CD8-positive, alpha-beta memory T cell (primary cell): ENCODE measurements at places on chromosomes 12 and 14.

- DNase-seq, result no peak
Observed at GRCh38 chr14:99195602-99196309, 76.2 kb downstream of the BCL11B start.

DNA sequence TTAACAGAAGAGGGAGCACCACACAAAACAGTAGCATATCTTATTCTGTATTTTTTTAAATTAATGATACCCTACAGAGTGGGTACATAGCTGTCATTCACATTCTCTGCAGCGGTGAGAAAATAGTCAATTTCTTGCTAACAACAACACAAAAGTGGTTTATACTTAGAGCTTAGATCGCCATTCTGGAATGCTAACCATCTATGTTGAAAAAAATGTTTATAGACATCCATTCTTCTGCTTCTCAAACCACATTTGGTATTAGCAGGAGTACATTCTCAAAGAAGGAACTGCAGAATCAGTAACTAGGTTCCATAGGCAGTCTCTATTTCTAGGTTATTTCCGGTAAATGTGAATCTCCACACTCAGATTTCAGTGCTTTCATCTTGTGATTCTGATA lies 185.9 kb downstream of the PPFIA2 start:
- no peak for DNase-seq

DNA sequence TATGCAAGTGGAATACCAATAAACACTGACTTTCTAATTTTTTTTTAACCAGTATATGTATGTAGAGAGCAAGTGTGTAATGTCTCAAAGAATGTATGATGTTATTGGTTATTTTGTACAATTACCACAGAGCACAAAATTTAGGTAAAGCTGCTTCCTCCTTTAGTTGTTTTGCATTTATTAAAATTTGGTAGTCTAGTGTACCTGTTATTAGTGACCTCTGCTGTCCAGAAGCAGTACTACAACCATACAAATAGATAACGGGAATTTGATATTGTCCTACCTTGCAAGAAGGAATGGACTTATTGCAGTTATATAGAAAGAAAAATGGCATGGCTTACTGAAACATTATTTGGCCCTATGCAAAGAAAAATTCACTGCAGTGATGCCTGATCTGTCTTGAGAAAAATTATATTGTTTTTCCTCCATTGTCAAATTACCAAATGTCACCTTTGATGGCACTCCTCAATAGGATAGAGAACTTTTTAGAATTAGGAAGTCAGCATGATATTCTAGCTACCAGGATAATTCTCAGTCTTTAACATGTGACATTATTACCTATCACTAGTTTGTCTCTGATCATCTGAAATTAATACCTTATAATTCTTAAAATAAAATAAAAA lies 153.9 kb upstream of the RMST start:
- no peak for DNase-seq

DNA sequence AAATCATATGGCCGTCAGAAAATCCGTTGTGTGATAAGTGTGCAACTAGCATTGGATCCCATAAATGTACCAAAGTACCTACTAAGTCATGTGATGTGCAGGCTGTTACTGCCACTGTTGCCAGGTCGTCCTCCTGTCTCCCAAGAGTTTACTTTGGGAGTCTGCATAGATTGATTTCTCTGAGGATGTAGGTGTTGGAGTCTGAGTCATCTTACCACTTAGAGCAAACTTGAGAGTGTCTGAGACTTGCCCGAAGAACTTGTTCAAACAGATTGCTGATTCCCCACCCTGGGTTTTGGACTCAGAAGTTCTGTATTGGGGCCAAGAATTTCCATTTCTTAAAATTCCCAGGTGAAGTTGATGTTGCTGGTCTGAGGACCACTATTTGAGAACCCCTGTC lies 11.4 kb downstream of the TMX1 start:
- no peak for DNase-seq

GRCh38 chr12:95224202-95225170 lies 6.9 kb downstream of the VEZT start:
- DNase-seq, result no peak

- no peak for DNase-seq
Observed at GRCh38 chr14:90274808-90275457, 18.6 kb downstream of the PSMC1 start.

DNA sequence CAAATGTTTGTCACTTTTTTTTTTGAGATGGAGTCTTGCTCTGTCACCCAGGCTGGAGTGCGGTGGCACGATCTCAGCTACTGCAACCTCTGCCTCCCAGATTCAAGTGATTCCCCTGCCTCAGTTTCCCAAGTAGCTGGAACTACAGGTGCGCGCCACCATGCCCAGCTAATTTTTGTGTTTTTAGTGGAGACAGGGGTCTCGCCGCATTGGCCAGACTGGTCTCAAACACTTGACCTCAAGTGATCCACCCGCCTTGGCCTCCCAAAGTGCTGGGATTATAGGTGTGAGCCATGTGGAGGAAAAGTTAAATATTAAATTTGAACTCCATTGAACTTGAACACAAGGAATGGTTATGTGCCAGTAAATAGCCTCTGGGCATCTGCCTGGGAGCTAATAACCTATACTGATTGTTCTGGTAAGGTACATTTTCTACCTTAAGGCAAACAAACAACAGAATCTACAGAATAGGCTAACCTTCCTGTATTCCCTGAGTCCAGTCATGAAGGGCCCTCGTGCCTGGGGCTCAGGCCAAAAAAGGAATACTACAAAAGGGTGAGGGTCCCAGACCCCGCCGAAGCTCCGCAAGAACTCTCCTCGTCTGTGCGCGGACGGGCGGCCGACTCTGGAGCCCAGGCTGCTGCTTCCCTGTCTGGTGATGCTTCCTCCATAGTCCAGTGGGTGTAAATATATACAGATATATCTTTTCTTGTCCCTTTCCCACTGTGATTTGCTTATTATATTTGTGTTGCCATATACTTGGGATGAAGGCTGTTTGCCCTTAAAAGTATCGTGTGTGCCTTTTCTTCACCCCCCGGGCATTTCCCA lies 74.0 kb upstream of the EIF5 start:
- no peak for DNase-seq

DNA sequence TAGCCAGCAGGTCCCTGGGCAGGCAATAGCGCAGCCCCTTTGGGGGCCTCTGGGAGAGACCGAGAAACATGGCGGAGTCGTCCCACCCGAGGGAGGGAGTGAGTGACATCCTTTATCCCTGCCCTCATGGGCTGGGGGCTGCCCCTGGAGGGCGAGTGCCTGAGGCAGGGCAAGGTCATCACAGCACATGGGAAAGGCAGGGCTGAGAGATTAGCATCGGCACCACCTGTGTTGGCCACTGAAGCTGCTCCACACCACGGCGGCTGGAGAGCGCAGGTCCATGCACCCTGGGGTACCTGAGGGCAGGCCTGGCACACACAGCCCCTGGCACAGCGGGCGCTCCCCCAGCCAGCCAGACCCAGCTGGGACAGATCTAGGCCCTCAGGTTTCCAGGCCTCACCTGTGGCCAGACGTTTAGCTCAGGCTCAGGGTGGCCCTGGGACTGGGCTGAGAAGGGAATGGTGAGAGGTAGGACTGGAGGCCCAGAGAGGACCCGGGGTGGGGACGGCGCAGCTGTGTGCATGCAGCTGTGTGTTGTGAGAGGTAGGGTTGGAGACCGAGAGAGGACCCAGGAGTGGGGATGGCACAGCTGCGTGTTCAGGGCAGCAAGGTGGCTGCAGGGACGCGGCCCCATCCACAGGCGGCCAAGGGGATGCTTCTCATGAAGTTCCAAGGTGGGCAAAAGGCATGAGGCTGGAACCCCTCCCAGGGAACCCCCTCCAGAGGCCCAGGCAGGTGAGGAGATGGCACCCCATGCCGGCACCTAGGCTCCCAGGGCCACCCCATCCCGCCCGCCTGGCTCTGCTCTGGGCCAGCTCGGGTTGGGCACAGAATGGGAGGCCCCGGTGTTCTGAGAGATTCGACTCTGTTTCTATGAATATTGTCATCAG lies 74.1 kb downstream of the KIF26A start:
- no peak for DNase-seq

GRCh38 chr12:69644511-69644910 lies 33.8 kb upstream of the LRRC10 start:
- no peak for DNase-seq

DNA sequence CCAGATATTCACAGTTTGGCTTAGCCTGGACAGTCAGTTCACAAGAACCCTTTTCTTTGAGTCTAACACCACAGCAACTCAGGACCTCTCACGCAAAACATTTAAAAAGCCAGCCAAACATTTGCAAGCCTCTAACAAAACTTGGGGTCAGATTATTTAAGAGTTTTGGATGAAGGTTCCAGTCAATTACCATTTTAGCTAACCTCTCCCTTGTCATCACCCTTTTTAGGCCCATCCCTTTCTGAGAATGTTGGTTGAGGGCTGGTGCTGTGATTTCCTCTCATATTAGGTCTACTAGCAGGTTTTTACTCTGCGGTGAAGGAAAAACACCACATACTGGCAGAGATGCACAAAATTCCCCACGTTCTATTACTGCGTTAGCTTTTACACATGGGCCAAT lies 20.7 kb downstream of the PAX9 start:
- no peak for DNase-seq

DNA sequence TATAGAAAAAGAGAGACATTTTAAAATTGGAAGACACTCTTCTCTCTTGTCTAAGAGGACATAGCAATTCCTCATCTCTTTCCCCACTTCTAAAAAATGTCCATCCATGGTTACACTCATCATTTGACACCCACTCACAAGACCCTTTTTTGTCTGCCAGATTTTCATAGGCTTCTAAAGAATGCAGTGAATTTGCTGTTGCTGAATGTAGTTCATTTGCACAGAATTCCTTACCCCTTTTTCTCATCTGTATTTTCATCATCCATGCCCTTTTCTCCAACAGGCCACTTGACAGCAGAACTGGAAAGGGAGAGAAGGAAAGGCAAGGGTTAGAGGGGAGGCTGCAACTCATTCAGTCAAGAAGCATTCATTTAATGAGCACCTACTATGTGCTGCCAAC lies 128.0 kb downstream of the NUAK1 start:
- no peak for DNase-seq

GRCh38 chr12:96047229-96048211 lies 12.1 kb upstream of the LTA4H start:
- no peak for DNase-seq

DNA sequence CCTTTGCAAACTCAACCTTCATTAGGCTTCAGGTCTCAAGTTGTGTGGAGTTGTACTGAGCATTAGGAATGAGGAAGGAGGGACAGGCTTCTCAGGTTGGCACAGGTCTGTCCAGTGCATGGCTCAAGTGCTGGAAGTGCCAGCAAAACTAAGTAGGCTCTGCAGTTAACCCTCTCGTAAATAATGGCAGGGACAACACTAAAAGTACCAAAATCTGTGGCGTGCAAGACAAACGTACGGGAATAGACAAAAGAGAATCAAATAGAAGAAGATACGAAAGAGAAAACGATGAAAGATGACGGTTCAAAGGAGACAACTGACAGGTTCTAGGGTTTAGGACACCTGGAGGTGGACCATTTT lies 612 bp downstream of the TRAPPC6B start:
- no peak for DNase-seq

- no peak for DNase-seq
Observed at GRCh38 chr12:30970559-30971197, 44.1 kb downstream of the TSPAN11 start.

- DNase-seq, result no peak
Observed at GRCh38 chr12:132657004-132657727, 30.0 kb downstream of the POLE start.
